Liver (tissue), 10 donors: ENCODE measurements at places on chromosomes 7 and 10. TPM values are rescaled to one million over a fixed set of nuclear protein-coding genes. Genes with fewer than 3 reads are reported as not detected.

DNA sequence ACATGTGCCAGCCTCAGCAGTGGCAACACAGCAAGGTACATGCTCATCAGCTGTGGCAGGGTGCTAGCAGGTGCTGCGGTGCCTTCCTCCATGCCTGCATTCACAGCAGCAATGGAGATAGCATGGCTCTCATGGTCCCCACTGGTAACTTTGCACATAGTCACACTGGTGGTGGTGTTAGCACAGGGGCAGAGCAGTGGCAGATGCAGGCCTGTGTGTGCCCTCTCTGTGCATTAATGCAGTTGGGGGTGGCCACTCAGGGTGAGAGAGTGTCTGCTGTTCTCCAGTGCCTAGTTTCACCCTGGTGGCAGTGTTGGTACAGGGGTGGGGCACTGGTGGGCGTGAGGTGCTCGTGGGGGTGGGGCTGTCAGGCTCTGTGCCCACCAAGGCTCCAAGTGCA is 17.7 kb upstream of the PPP1R3A start:
- no peak for DNase-seq

Gene AHCYL2
- polyA plus RNA-seq = 3.4 TPM

DNA sequence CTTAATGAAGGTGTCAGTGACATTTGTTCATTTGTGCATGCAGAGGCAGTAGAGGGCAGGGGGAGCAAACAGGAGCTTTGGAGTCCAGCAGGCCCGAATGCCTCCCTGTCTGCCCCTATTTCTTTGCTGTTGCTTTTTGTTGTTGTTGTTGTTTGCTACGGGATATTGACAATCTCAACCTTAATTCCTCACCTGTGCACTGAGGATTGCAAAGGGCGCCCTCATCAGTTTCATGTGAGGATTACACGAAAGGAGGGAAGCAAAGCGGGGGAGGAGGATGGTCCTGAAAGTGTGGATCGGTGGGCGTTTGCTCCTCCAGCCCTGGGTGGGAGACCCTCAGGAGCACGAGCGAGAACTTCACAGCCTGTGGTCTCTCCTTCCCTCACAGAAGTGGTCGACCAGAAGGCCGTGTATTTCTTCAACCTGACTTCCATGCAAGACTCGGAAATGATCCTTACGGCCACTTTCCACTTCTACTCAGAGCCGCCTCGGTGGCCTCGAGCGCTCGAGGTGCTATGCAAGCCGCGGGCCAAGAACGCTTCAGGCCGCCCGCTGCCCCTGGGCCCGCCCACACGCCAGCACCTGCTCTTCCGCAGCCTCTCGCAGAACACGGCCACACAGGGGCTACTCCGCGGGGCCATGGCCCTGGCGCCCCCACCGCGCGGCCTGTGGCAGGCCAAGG is 9.6 kb downstream of the GDF10 start:
- no peak for DNase-seq

DNA sequence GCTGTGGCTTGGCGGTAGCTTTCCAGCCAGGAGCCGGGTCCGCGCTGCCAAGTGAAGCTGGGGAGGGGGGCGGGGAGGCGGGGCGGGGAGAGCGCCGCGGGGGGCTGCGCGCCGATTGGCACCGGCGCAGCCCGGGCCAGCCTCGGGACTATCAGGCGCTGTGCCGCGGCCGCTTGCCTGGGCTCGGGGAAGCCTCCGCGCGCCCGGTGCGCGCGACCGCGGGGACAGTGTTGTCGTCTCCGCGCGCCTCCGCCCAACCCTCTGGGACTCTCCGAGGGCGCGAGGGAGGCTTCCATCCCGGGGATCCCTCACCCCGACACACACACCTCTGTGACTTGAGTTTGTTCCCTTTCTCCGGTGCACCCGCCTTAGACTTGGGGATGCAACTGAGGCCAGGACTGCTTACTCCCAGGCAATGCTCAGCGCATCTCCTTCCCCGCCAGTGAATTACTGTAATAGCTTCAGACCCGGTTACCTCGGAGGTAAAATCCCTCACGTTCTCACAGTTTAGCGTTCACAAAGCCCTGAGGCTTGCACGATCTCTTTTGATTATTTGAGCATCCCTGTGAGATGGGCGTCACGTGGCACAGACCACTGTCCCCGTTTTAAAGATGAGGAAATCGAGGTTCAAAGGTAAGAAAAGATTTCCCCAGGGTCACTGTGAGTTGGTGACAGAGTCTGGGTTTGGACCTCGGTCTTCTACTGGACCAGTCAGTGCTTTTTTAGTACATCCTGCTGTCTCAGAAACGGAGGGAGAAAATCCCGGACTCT is at the start of gene NKX1-2:
Gene NKX1-2, minus strand, starts transcription at position 24 of the 771 bp plus-strand sequence. CDS start 92 bp downstream, outside the sequence.
- DNase-seq = no peak

- DNase-seq = no peak
These were observed 12.6 kb downstream of the OR9A4 start for GRCh38 chr7:141928845-141929195.

Gene STEAP2
- 1.2 TPM for polyA plus RNA-seq

- no peak for DNase-seq
These were observed 17.2 kb upstream of the MYH16 start for GRCh38 chr7:99255463-99255862.

DNA sequence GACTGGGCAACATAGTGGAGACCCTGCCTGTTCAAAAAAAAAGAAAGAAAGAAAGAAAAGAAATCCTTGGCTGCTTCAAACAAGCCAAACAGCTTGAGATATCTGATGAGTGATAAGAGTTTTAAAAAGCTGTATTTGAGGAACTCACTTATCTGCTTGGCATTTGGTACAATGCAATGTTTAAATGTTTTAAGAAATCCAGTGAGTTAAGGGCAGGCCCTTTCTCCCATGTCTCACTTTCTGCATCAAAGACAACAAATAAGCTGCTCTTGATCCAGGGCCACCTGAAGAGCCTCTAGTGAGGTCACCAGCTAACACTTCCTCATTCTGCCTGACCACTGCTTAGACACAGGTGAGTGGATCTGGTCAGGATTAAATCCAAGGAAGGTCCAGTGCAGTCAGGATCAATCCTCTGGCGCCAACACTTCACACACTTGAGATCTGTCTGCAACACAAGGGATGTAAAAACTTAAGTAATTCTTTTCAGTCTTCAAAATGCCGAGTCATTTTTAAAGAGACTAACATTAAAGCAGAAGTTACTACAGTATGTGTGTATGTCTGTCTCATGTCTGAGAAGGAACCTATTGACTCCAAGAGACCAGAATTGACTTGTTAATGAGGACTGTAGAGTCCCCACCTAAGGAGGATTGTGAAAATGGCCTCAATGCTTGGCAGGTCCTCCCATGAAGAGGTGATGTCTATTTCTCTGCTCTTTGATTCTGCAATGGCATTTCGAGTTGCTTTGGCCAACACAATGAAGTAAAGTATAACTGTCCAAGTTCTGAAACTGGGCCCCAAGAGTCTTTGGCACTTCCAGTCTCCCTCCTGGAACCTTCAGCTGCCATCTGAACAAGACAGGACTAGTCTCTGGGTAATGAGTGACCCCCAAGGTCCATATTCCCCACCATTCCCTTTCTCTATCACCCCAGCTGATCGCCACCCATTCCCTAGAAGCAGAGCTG is 43.1 kb downstream of the CREB3L2 start:
- no peak for DNase-seq

DNA sequence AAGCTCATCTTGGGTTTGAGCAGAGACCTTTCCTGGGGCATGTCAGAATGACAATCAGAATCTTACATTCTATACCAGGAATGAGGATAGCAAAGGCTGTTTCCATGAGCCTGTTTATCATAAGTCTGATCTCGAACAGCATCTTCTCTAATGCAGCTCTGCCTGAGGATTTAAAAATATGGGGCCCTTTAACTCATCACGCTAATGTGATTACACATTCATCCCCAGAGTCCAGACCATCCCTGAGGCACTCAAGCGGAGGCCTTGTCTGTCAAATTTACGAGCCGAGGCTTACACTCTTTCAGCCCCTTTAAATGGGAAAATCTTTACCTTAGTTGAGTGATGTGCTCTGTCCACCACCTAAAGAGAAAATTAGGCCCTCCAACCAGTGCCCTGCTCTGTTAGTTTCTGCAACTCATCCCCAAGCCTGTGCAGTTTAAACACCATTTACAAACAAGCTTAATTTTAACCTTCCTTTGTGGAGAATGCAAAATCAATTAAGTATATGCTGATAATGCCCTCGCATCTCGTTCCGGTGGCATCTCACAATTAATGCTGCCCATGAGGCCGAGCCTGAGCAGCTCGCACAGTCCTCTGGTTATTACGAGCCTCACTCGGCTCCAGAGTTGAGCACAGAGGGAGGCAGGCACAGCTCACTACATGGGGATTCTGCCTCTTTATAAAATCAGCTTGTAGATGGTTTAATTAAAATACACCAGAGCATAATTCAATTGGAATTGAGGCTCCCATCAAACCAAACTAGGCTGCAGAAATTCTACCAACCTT is 16.0 kb downstream of the CHST15 start:
- no peak for DNase-seq

- DNase-seq = peak; percentile 89
These were observed at the start of the genes MPLKIP and SUGCT for GRCh38 chr7:40134428-40135316. MPLKIP (minus strand) TSS chr7:40134622; CDS start chr7:40134567, 55 bp downstream. SUGCT (plus strand) TSS chr7:40135005.

- DNase-seq = no peak
These were observed 186.7 kb downstream of the ADAM12 start for GRCh38 chr10:126201603-126202002.

DNA sequence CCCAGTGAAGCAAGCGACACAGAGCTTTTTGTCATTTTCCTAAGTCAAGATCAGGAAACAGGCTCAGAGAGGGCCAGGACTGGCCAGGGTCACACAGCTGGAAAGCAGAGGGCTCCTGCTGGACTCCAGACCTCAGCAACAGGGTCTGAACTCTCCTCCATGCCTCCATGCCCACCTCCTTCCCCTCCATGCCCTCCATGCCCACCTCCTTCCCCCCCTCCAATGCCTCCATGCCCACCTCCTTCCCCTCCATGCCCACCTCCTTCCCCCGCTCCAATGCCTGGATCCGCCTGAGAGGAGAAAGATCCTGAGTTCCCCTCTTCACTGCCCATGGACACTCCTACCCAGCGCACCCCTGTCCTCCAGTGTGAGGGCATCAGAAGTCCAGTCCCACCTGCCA is 51.3 kb downstream of the OAT start:
- DNase-seq = no peak

GRCh38 chr10:78650122-78650521 is 418.6 kb upstream of the ZMIZ1 start:
- no peak for DNase-seq

DNA sequence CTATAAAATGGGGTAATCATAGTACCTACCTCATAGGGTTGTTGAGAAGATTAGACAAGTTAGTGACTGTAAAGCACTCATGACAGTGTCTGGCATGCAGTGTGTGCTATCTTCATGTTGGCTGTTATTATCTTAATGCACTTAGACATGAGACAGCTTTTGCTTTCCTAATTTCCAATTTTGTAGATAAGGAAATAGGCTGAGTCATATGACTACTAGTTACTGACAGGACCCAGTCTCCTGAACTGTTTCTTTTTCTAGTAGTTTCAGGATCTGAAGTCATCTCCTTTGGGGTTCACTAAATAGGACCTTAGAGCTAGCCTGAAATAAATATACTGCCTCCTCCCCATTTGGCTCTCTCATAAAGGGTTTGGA is 74.2 kb downstream of the SNX10 start:
- DNase-seq = no peak

GRCh38 chr7:12211711-12212485 is 804 bp downstream of the TMEM106B start:
- DNase-seq = no peak

Gene FFAR4
- polyA plus RNA-seq = 0.21 TPM
